ENCODE measurements at places on chromosomes 2 and 18. TPM values are rescaled to one million over a fixed set of nuclear protein-coding genes. Genes with fewer than 3 reads are reported as not detected.

CNGA3 gene
- total RNA-seq: not detected

OSGEPL1 gene
- 8.9 TPM for total RNA-seq

SP140L gene
- 16.5 TPM for total RNA-seq

NCKAP5 gene
- 2.7 TPM for total RNA-seq
